ENCODE measurements at places on chromosomes 2 and 18.

DNA sequence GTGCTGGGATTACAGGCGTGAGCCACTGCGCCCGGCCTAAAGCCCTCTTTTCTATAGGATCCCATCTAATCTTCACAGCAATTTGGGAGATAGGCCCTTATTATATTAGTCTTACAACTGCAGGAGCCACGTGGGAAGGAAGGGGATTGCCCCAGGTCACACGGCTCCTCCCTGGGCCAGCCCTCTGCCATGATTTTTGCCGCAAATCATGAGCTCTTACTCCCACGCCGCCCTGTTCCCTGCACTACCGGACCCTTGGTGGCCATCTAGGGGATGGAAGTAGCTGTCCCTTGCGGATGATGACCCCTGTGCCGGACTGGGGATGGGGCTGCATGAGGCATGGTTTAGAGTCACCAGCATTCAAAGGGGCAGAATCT is 28.4 kb upstream of the PTMA start:
- DNase-seq, result no peak

GRCh38 chr18:9029131-9029530 is 73.4 kb upstream of the NDUFV2 start:
- DNase-seq, result no peak

DNA sequence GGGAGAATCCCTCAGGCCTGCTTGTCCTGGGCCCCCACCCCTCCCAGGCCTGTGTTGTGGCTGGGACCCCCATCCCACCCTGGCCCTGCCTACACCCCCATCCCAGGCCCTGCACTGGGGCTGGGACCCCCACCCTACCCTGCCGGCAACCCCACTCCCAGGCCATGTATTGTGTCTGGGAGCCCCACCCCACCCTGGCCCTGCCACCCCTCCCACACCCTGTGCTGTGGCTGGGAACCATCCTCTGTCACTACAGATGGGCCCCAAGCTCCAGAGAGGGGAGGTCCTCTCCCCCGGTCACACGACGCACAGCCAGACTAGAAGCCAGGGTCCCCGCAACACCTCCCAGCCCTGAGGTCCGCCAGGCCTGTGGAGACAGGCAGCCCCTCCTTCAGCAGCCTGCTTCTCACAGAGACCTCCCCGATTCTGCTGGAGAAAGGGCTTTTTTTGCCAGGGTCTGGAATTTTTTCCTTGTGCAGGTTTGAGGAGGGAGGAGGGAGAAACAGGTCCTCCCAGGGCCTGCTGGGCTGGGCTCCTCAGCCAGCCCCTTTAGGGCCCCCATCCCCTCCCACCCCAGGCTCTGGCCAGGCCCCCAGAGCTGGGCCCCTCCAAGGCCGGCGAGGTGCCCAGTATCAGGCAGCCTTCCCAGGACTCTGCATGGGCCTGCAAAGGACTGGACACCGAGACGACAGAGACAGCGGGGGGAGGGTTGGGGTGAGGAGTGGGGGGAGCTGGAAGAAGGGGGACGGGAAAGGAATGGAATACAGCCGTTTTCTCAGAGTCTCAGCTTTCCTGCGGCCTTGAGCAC is 28.0 kb downstream of the KIF1A start:
- no peak for DNase-seq

- DNase-seq, result no peak
Observed at GRCh38 chr18:37567994-37568359, 2.4 kb upstream of the CELF4 start.

GRCh38 chr18:77119101-77119850 is 13.3 kb downstream of the MBP start:
- no peak for DNase-seq

GRCh38 chr2:153478289-153479261 is at the start of gene RPRM:
RPRM (minus strand) TSS chr2:153478762; CDS start chr2:153478565, 197 bp downstream.
- peak; percentile 78 for DNase-seq

DNA sequence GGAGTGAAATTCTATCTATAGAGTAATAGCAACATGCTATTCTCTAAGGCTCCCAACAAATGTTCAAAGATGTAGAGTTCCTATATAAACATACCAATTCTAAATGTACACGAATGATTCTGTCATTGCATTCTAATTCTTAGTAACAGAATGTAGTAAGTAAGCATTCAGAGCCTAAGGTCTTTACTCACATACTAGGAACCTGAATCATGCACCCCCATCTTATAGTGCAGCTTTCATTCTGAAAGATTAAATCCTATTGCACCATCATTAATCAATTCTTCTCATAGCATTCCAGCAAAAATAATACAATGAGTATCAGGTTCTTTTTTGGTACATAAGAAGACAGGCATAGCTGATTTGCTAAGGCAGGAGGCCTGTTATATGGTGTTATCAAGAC is 230.0 kb downstream of the NCKAP5 start:
- no peak for DNase-seq

GRCh38 chr2:147211484-147211883 is 633.3 kb upstream of the ACVR2A start:
- DNase-seq, result no peak

DNA sequence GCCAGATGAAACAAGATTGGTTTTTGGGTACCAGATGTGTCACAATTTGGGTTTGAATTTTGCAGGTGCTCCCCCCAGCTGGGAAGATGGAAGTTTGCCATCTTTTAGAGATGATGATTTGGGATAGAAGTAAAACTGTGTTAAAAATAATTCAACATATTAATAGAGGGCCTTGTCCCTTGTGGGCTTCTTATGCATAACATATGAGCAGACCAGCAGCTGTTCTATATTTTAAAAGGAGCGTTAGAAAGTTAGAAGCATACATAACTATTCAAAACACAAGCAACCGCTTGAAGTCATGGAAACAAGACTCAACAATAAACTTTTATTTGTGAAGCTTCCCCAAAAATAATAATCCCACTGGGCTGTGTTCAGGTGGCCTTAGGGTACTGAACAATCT is 62.8 kb downstream of the EFEMP1 start:
- no peak for DNase-seq

- DNase-seq, result no peak
Observed at GRCh38 chr2:145012214-145012670, 492.3 kb upstream of the ZEB2 start.

DNA sequence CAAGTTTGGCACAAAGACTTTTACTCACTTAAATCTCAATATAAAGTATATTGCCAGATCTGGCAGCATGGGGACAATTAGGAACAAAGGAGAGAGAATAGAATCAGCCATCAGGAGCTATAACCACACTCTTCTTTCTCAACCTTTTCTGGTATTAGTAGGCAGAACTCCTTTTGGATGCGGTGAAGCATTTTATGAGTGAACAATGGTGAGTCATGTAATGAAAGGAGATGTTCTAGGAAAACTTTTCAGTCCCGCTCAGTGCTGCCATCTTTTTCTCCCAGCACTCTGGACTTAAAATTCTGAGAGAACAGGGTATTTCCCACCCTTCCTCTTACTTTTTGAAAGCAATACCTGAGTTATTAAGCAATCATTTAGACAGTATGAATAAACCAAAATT is 32.2 kb downstream of the PLEKHA3 start:
- no peak for DNase-seq

DNA sequence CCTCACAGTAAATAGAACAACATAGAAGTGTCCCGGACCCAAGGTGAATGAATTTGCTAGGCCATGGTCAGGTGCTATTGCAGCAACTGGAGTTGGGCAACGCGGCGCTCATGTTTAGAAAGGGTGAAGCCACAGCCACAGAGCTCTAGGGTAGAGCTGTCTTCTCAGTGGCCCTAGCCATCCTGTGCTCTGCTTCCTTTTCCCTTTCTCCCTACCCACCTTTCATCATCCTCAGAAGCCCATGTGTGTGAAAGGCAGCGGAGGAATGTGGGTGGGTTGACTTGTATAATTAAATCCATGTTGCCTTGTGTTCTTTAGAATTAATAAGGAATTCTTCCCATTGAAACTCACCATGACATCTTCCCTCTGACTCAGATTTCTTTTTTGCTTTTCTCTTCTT is 336.7 kb downstream of the OSR1 start:
- no peak for DNase-seq

DNA sequence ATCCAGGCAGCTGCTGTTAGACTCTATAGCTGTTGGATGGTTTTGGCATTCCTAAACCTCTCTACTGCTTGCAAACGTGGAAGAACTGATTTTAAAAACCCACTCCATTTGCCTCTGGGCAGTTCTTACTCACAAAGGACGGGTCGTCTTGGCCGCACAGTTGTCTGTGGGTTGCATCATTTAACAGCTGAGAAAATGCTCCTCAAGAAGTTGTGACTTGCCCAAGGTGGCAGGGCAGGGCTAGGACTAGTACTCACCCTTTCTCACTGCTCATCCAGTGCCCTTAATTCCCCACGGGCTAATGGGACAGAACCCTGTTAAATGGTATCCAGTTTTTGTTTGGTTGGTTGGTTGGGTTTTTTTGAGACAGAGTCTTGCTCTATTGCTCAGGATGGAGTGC is 997 bp upstream of the DRC1 start:
- DNase-seq, result no peak

DNA sequence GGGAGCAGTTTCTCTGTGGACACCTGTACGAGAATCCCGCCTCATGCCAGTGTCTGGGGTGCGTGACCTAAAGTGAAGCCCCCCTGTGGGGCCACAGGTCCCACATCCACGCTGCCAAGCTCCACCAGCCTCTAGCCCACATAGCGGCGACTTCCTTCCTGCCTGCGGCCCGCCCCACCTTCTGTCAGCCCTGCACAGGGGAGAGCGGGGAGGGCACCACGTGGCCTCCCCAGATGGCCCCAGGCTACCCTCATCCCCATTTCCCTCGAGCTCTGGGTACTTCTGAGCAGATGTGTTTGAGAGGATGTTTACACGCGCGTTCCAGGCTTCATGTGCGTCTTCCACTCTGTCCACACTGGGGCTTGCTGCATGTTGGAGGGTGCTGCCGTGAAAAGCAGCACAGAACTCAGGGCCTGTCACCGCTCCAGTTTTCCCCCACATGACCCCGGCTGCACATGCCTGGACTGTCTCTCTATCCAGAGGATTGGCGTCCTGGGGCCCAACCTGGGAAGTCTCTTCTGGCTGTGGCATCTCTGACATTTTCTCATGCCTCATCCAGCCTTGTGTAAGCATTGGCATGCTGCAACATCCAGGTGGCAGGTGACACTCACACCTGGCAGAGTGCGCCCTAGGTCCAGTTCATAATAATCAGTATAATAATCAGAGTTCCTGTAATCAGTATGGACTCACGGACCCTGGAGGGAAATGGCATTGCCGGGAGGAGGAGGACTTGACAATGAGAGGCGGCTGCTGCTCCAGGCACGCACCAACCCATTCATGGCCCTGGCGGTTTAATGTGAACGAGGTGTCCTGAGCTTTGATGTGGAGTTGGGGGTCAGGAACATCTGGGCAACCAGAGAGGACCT is 146.3 kb upstream of the TWIST2 start:
- no peak for DNase-seq

GRCh38 chr18:4549164-4549872 is 94.2 kb upstream of the DLGAP1 start:
- no peak for DNase-seq

- DNase-seq, result no peak
Observed at GRCh38 chr2:236510034-236510433, 59.6 kb upstream of the ACKR3 start.

DNA sequence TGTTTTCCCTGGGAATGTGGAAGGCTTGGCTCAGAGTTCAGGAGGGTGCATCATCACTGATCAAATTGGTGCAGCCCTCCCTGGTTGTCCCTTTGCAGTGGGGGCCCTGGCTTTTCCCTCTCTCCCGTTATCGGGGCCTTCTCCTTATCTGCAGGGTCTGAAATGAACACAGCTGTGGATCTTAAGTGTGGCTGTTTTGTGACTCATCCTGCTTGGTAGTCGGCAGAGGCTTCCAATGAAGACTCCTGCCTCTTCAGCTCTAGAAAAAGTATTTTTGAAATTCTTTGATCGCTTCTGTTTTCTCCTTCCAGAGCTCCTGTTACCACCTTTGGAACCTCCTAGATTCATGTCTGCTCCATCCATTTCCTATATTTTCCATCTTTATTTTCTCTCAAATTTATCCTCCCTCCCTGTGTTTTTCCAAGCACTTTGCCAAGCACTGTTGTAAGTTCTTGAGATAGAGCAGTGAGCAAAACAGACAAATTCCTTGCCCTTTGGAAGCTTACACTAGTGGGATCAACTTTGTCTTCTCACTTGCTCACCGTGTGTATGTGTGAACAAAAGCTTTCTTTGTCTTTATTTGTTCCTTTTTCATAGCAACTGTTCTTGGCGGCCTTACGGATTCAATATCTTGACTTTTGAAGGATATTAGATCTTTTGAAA is 45.7 kb downstream of the RALB start:
- no peak for DNase-seq

DNA sequence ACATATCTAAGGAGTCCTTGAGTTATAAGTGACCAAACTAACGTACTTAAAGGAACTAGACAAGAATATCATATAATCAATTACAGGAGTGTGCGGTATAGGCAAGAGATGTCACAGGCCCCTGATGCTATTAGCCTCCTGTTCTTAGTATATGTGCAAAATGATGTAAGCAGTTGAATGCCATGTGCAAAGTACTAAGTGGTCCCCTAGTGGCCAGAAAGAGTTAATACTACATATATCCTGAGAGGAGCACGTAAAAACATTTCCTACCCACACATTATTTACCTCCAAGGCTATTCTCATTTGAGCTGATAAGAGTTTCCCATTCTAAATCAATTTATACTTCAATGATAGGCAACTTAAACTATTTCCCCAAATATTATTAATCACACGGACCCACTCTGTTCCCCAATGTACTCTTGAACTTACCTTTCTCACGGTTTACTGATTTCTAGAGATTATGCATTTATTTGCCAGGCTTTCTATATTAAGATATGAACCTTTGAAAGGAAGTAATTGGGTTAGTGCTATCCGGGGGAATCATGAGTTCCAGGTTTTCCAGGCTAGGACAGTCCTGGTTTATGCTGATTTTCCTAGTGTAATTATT is 158.0 kb upstream of the KLHL14 start:
- DNase-seq, result no peak

GRCh38 chr2:130873700-130874346 is 37.1 kb downstream of the ARHGEF4 start:
- DNase-seq, result peak; percentile 72

DNA sequence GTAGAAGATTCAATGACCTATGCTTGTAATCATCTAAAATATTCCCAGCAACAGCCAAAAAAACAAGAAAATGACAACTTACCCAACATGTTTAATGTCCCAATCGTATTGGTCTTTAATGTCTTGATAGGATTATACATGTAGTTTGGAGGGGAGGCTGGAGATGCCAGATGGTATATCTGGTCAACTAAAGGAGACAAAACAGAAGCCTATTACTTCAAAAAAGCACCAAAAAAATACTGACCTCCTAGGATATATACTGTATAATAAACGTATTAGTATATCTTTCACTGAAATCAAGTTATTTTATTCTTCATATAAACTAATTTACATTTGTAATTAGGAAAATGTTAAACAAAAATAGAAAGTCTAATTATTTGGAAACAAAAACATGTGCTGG is 64.5 kb downstream of the UXS1 start:
- no peak for DNase-seq

DNA sequence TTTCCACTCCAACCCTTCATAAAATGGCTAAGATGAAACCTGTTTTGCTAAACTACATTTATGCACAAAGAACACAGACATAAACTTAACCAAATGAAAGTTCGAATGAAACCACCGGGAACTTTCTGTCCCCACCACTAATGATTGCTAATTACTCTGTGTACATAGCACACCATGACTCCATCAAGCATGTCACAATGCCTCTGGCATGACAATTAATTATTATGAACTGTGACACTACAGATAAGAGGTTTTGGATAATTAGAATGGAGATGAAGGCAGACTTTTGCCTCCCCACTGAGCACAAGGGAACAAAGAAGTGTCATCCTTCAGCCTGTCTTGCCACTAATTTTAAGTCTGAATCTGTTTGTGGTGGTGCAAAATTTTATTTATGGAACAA is 1.5 kb downstream of the DAPL1 start:
- DNase-seq, result no peak

- DNase-seq, result no peak
Observed at GRCh38 chr2:7026742-7027141, 109.5 kb downstream of the RNF144A start.

- no peak for DNase-seq
Observed at GRCh38 chr18:56413862-56414261, 224.5 kb downstream of the TXNL1 start.

Measured in activated T-cell treated with anti-CD3 and anti-CD28 coated beads, Interleukin-2, amount 50 U/mL, for 72 hours (primary cell).